ENCODE measurements at places on chromosomes 5 and 9.

DNA sequence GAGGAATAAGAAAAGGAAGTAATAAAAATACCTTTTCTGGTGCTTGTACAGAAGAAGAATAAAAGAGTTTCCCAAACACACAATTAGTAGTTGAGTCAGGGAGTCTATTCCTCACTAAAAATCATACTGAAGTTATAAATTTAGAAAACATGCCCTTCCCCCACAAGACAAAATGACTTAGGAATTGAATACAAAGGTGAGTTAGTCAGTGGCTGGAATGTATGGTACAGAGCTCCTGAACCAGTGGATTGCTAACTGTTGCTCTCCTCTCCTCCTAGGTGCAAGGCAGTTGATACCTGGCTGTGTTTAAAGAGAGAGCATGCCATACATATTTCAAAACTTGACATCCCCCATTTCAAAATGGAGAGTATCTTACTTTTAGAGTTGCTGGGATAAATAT, 1.9 kb downstream of the GDA start:
- no peak for DNase-seq

- no peak for DNase-seq
These were observed 2008.5 kb upstream of the WWC1 start for GRCh38 chr5:166282939-166283338.

DNA sequence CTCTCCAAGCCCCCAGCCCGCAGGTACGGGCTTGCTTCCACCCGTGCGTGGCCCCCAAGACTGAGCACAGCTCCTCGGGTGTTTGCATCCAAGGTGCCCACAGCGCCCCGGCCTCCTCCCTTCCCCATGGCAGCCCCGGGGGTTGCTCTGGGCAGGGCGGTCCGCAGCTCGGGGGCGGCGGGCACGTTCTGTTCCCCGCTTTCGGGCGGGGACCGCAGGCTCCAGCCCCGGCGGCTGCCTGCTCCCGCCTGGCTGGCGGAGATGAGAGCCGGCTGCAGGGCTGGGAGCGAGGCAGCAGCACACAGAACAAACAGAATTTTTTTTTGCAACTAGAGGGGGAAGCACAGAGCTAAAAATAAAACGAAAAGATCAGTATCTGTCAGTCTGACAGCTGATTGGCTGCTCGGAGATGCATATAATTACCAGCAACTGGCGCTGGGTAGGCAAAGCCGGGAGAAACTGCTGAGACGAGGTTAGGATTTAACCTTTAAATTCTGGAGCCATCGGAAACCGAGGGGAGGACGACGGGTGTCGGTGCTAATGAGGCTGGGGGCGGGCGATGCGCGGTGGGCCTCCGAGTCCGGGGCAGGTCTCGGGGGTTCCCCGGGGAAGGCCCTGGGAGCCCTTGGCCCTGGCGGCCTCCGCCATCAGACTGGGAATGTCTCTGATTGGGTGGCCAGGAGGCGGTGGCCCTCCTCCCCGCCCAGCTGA, 142.7 kb upstream of the IER5L start:
- peak; percentile 18 for DNase-seq

GRCh38 chr5:7493081-7493480, 97.1 kb downstream of the ADCY2 start:
- no peak for DNase-seq

Measured in activated CD4-positive, alpha-beta T cell treated with anti-CD3 and anti-CD28 coated beads, Interleukin-2, amount 50 U/mL, for 24 hours (primary cell).